ENCODE measurements at places on chromosomes 1 and 21.

DNA sequence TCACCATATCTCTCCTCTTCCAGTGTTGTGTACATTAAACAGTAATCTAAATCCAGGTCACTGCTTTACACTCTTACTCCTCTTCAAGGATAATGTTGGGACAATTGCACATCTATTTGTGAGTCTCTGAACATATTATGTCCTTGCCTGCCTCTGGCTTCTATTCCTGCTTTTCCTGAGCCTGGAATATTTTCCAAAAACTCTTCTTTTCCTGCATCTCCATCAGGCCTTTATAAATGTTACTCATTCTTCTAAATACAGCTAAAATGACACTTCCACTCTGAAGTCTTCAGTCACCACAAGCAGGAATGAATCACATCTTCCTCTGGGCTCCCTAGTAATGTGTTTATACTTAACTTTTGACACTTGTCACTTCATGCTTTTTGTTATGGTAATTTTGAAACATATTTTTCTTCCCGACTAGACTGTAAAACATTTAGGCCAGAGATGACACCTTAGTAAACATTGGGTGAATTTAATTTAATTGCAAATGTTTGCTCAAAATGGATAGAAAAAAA lies 396.0 kb downstream of the LRRIQ3 start:
- DNase-seq, result no peak

DNA sequence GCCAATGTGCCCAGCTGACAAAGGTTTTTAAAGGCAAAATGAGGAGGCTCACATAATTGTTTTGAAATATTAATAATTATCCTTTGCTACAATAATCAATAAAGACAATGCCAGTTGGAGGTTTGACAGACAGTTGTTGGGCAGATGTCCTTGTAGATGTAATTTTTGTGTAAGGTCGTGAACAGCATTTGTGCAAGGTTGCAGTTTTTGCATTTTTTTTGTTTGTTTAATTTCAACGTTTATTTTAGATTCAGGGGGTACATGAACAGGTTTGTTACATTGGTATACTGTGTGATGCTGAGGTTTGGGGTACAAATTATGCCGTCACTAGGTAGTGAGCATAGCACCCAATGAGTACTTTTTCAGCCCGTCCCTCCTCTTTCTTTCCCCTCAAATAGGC lies 9.3 kb downstream of the MPZ start:
- no peak for DNase-seq

DNA sequence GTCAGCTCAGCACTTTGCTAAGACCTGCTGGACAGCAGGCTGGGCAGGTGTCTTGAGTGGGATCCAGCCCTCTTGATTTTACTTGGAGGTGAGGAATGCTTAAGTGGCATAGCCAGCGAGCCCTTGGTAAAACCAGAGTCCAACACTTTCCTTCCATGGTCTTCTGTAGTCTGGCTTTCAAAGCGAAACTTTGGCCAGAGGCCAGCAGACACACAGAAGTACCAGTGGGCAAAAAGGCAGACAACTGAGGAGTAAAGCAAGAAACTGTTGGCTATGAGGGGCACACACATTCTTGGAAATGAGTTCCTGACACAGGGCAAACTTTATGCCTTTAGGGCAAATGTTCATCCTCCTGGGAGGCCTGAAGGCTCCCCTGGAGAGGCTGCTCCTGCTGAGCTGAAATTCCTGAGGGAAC lies 281.0 kb upstream of the POU3F1 start:
- DNase-seq, result no peak

DNA sequence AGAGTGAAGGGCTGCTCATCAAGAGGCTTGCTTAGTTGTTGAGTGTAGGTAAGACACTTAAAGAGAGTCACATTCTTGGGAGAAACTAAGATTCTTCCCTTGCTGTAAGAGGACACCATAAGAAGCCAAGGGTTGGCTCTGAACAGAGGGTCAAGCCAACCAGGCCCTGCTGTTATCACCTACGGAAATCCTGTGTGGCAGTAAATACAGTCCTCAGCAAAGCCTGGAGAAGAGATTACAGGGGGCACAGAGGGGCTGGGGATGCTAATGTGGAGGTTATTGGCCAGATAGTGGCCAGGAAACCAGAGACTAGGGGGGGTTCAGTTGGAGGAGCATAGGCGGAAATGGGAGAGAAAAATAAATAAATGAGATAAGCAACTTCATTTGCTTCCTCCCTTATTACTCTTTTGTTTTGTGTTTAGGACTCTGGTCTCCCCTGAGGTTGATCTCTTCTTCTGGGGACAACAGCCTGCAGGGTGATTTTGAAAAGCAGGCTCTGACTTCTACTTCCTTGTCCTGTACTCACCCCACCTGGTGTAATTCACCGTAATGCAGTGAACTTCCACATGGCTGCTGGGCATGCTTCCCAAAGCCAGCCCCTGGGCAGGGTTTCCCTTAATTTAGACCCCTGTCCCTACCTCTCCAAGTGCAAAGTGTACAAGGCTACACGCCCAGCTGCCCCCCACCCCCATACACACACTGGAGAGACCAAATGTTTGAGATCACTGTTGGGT lies 40.9 kb downstream of the MTARC1 start:
- no peak for DNase-seq

GRCh38 chr1:47624531-47624930 lies 186.7 kb downstream of the FOXD2 start:
- no peak for DNase-seq

GRCh38 chr1:14606632-14607031 lies 8.1 kb downstream of the KAZN start:
- DNase-seq, result no peak

DNA sequence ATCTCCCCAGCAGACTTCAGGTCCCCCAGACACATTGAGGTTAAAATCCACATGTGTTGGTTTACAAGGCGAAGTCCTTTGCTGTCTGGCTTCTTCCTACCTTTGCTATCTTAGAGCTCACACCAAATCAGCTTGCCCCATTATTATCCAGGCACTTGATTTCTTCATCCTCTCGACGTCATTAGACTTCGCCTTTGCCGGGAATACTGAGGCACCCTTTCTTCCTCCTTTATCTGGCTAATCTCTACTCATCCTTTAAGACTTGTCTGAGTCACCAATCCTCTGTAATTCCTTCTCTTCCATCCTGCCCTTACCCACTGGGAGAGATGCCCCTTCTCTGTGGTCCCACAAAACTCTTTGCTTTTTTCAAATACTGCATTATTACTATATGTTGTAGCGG lies 9.2 kb upstream of the XCL2 start:
- DNase-seq, result no peak

DNA sequence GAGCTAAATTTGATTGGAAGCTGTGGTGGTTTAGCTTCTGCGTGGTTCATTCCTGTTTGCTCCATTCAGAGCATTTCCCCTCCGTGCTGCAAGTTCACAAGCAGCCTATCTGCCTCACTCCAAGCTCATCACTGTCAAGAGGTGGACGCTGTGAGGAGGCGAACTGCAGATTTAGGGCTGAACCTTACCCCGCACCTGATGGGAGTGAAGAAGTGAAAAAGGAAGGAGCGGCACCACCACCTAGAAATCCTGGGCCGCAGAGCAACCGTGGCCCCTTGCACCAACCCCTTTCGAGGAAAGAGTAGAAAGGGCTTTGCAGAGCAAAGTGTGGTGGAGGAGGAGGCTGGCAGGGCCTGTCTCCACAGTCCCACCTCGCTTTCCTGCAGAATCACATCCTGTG lies 117.4 kb downstream of the IER5 start:
- no peak for DNase-seq

- no peak for DNase-seq
Observed at GRCh38 chr1:31814631-31815306, 1.1 kb downstream of the SPOCD1 start.

DNA sequence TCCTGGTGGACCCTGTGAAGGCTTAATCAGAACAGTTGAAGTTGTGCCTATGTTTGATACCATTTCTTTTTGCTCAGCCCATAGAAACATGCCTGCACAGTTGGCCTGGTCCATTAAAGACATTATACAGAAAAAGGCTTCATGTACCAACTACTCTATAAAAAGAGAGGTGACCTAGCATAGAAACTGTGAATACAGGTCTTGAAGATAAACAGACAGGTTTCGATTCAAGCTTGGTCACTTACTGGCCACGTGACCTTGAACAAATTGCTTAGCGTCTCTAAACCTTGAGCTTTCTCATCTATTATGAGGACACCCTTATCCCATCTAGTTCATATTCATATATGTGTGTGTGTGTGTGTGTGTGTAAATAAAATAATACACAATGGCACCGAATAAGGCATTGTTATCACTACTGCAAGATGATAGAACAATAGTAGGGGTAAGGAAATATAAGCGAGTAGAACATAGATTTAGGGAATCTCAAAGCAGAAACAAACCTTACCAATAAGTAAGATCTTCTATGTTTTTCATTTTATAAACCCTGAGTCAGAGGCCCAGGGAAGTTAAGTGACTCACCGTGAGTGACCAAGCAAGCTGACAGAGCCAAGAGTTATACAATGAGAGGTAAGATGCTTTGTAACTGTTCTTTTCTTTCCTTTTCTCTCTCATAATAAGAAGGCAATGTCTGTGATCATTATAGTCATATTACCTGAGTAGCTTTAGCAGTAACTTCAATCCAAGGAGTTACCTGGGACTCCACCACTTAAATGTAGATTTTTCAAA lies 476.8 kb upstream of the DEPDC1 start:
- no peak for DNase-seq

Data from erythroblast (primary cell).